ENCODE measurements at places on chromosomes 5 and 9. TPM values are rescaled to one million over a fixed set of nuclear protein-coding genes. Genes with fewer than 3 reads are reported as not detected.

Gene PCDH12
- total RNA-seq, result 32.1 TPM

Gene LTC4S
- total RNA-seq, result not detected

Gene GDA
- total RNA-seq, result not detected

Gene TMEM252
- not detected for total RNA-seq

Gene SLC23A1
- total RNA-seq, result not detected

Gene PCDHGB5
- 6.1 TPM for total RNA-seq

Gene CDC23
- 40.1 TPM for total RNA-seq

Gene AMBP
- 0.15 TPM for total RNA-seq

Gene RANBP3L
- total RNA-seq, result not detected

Gene PRLR
- not detected for total RNA-seq

Gene KCNMB1
- 0.32 TPM for total RNA-seq
